ENCODE measurements at places on chromosomes 16 and 17.

DNA sequence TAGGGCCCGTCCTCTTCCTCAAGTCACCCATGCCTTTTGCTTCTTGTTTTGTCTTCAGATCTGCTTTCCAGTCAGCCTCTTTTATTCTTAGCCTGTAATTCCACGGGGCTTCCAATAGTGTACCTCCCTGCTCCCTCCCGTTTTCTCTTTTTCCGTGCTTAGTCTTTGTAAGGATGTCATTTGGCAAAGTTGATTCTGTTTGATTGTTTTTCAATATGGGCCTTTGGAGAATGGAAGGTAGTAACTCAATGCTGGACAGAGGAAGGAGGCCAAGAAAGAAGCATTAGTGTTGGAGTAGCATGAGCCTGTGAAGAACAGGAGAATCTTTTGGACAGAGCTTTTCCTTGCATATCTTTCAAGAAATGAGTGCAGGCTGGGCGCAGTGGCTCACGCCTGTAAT is 6.5 kb downstream of the WWP2 start:
- no peak for DNase-seq

- no peak for DNase-seq
These were observed 398.7 kb upstream of the C16orf82 start for GRCh38 chr16:26668026-26668425.

DNA sequence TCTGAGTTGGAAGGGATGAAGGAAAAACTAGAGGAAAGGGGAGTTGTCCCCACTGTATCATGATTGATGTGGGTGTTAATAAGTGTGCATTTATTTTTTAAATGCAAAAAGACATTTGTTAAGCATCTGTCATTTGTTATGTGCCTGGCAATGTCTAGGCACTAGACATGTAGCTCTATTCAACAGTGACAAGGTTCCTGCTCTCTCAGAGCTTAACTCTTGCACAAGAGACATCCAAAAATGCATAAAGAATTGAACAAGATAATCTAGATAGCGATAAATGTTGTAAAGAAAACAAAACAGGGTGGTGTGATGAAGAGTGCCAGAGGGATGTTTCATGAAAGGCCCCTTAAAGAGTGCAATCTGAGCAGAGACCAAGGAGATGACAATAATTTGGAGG is 148.9 kb downstream of the TOX3 start:
- DNase-seq = no peak

DNA sequence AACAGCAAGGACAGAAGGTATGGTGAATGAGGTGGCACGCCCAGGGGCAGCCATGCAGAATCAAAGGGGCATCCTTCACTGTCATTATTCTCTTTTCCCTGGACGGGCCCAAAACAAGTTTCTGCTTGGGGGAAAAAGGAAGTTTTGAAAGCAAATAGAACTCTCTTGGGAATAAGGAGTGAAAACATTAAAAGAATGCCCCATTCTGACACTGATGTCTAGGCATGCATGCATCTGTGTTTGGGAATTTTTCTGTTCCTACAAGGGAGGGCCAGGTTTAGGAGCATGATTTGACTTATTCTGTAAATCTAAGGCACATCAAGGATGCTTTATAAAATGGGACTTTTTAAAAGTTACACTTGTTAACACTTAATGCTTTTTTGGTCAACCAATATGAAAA is 34.3 kb upstream of the SLC12A3 start:
- DNase-seq = no peak

- DNase-seq = no peak
These were observed 7.2 kb downstream of the ARL2BP start for GRCh38 chr16:57252148-57252721.

- DNase-seq = no peak
These were observed 2.1 kb downstream of the PPP1R1B start for GRCh38 chr17:39628655-39629493.

- no peak for DNase-seq
These were observed 336.9 kb downstream of the SOX9 start for GRCh38 chr17:72457712-72458111.

- DNase-seq = no peak
These were observed 9.2 kb downstream of the HS3ST3B1 start for GRCh38 chr17:14310101-14310500.

DNA sequence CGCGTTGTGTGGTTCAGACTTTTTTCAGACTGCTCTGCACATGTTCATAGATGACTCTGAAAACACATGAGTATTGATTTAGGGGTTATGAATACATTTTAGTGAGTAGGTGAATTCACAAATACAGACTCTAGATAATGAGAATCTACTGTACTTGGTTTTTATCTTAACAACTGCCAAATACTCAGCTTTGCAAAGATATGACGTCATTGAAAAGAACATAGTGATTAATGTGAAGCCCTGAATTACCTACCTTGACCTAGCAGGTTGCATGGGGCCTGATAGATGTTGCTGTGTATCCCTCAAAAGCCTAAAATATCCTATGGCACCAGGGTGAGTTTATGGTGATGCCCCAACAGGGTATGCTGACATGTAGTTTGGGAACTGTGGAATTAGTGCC is 98.0 kb downstream of the SHISA9 start:
- no peak for DNase-seq

GRCh38 chr17:36107660-36108059 is 4.0 kb downstream of the CCL4 start:
- DNase-seq = no peak

GRCh38 chr17:41131979-41132378 is 8.0 kb upstream of the KRTAP4-12 start:
- no peak for DNase-seq

- DNase-seq = no peak
These were observed 6.1 kb downstream of the SLC35G3 start for GRCh38 chr17:35188111-35188510.

DNA sequence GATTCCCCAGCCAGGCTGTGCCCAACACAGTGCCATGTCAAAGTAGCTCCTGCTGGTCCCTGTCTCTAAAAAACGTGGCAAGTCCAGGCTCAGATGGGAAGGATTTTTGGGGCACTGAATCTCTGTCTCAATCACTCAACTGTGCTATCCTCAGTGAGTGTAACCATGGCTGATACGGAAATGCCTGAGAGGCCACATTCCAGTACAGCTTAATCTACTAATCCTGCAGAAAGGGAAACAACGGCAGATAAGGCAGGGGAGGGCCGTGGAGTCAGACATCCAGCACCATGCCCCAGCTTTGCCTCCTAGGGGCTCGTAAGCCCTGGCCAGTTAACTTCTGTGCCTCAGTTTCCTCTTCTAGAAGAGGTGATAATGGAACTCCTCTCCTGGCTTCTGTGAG is 251.7 kb downstream of the CPPED1 start:
- DNase-seq = no peak

- no peak for DNase-seq
These were observed 208.5 kb downstream of the WWOX start for GRCh38 chr16:78307824-78308528.

DNA sequence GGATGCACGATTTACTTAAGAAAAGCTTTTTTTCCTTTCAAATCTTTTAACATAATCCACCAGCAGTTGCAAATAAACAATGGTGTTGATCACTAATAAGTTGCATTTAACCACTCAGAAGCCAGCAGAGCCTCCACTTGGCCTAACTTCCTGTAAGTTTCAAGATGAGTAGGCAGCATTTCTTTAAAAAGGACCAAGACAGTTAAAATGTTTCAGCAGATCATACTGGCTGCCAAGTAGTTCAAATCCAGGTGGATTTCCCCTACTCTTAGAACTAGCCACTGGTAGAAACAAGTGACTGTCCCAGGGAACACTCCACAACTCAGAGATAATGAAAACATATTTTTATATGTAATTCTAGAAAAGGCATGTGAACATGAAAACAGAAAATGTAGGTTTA is 17.0 kb upstream of the RFFL start:
- DNase-seq = no peak

- DNase-seq = peak; percentile 79
These were observed at the start of gene RGS9 for GRCh38 chr17:65137021-65137939. Gene RGS9, plus strand, starts transcription at chr17:65137370. Its CDS starts 171 bp downstream, at chr17:65137541.

DNA sequence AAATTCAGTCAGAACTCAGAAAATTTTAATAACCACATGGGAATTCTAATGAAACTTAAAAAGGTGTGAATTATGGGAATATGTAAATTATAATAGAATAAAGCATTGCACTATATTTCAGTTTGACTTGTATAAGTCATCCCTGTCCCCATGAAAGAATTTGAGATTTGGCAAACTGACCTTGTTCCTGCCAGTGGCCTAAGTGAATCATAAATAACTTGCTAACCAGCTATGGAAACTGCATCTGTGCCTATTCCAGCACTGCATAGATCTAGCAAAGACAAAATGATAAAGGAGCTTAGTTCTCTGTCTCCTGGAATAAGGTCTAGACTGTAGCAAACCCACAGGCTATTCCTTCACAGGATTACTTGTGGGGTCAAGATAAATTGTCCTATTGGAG is 106.8 kb upstream of the NOG start:
- DNase-seq = no peak
